NCI-H2029 (cell line): ENCODE measurements at places on chromosomes 5 and 9.

- no peak for DNase-seq
Observed at GRCh38 chr5:157150995-157151394, 8.3 kb upstream of the MED7 start.

DNA sequence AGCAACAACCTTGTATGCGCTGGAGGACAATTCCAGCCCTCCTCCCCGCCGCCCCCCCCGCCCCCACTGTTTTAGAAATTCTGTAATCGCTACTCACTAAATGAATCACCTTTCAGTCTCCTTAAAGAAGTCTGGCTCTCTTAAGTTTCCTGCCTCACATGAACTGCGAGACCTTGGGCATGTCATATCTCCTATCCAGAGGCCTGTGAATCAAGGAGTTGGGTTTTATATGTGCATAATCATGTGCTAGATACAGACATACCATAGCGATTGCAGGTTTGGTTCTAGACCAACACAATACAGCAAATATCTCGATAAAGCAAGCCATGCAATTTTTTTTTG lies 337 bp upstream of the DMAC1 start:
- no peak for DNase-seq

DNA sequence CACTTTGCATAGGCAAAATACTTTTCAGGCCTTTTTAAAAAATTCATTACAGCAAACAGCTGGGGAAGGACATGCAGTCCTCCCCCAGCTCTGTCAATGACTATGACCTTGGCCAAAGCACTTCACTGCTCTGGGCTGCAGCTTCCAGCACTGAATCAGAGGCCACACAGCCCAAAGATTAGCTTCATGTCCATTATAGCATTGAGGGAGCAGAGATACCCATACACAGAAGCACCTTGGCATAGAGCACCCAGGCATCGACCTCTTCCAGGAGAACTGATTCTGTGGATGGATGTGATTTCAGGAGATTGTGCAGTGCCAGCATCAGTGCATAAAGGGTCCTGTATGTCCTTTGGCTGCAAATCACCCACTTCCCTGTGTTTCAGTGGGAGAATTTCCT lies 241.9 kb downstream of the MARCHF11 start:
- no peak for DNase-seq

DNA sequence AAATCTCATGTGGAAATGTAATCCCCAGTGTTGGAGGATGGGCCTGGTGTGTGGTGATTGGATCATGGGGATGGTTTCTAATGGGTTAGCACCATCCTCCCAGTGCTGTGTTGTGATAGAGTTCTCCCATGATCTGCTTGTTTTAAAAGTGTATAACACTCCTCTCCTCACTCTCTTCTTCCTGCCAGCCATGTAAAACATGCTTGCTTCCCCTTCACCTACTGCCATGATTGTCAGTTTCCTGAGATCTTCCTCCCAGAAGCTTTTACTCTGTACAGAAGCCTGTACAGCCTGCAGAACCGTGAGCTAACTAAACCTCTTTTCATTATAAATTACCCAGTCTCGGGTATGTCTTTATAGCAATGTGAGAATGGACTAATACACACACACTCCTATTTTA lies 499.1 kb downstream of the RASEF start:
- DNase-seq = no peak

DNA sequence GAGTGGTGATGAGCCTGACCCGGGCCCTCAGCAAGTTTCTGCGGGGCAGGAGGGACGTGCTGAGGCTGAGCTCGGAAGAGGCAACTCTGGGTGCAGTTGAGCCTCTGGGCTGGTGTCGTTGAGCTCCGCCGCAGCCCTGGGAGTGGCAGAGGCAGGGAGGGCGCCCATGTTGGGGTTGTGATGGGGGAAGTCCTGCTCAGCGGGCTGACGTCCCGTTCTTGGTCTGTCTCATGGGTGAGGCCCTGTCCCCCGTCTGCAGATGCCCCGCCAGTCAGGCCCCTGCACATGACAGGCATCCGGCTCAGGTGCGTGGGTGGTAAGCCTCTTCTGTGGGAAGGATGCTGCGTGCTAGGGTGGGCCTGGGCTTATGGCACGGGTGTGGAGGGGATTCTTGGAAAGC lies 64.3 kb downstream of the RXRA start:
- DNase-seq = no peak
